ENCODE measurements at places on chromosomes 16 and 17.

DNA sequence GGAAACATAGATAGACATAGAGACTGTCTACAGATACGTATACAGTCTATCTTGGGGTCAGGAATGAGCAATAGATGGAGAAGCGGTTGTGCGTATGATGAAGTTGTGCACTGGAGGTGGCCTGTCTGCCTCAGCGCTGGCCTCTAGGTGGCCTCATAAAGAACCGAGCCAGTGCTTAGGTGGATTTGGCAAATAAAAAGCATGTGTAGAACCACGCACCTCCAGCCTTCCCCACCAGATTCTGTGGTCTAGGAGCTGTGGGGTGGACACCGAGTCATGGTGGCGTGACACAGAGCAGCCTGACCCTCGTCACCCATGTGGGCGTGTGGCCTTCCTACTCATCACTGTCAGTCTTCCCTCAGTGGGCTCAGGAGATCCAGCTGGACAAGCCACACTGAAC lies 34.0 kb downstream of the PGS1 start:
- peak; percentile 59 for DNase-seq

DNA sequence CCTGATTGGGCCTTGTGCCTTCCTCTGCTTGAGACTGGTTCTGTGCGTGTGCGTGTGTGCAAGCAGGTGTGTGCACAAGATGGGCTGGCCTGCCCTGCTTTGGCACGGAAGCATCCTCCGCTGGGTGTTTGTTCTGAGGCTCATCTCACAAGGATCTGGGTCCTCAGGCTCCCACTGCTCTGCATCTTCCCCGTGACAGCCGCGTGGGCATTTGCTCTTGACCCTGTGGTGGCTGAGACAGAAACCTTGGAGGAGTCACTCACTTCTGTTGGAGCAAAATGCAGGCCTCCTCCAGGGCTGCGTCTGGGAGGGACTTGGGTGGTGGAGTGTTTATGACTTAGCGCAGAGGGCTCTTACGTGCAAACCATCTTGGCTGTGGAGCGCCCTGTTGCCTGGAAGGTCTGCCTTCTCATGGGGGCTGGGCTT lies 119.2 kb downstream of the RPTOR start:
- DNase-seq, result no peak

DNA sequence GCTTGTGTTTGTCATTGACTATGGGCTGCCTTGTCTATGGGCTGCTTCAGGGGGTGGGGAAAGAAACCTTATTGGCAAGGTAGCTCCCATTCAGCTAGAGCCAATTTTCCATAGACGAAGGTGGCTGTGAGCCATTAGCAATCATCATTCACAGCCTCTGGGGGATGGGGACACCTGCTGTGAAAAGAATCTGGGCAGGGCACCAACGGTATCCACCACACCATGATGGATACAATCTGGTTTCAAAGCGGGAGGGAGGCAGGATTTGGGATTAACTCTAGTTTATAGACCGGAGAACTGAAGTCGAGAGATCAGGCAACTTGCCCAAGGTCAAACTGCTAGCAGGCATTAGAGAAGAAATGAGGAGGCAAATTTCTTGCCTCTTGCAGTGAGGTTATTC lies 182.3 kb downstream of the SHISA9 start:
- DNase-seq, result no peak

- no peak for DNase-seq
These were observed 21.2 kb downstream of the TMEM98 start for GRCh38 chr17:32949181-32949580.

GRCh38 chr17:16158714-16159113 lies 56.6 kb downstream of the NCOR1 start:
- no peak for DNase-seq

DNA sequence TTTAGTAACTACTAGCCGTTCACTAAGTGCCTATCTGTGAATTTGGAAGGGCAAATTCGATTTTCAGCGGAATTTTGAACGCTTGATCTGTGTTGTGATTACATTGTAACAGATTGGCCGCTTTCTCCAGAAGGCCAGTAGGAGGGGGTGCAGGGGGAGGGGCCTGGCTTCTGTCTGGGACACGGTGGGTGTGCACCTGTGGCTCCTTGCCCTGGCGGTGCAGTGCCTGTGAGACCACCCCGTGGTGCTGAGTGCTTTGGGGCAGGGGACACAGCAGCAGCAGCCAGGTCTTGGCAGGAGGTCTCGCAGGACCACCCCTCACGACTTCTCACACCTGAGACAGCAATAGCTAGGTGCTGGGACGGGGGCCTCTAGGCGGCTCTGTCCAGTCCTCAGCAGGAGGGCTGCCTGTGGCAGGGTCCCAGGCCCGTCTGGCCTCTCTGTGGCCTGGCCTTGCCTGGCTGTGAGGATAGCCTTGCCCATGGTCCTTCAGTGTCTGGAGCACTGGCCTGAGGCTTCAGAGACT lies 1.8 kb downstream of the UBE2I start:
- no peak for DNase-seq

DNA sequence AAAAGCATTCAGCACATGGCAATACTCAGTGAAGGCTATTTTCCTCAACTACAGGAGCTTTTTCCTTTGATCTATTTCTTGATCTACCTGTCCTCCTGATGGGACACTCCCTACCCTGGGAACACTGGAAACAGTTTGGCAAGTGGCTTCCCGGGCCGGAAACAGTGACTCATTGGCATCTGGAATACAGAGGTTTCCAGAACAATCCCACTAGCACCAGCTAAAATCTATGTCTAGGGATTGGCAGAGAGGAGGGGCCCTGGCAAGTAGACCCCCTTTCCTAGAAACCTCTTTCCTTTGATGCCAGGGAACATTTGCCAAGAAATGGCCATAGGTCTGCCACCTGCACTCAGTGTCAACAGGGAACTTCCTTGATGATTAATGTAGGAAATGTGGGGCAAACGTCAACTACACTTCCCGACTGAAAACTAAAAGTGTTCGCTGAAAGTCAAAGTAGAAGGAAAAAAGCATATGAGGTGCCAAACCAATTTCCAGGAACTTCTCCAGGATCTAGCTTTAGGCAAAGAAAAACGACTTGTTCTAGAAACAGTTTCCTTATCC lies 30.4 kb upstream of the FBXW10B start:
- peak; percentile 1 for DNase-seq

DNA sequence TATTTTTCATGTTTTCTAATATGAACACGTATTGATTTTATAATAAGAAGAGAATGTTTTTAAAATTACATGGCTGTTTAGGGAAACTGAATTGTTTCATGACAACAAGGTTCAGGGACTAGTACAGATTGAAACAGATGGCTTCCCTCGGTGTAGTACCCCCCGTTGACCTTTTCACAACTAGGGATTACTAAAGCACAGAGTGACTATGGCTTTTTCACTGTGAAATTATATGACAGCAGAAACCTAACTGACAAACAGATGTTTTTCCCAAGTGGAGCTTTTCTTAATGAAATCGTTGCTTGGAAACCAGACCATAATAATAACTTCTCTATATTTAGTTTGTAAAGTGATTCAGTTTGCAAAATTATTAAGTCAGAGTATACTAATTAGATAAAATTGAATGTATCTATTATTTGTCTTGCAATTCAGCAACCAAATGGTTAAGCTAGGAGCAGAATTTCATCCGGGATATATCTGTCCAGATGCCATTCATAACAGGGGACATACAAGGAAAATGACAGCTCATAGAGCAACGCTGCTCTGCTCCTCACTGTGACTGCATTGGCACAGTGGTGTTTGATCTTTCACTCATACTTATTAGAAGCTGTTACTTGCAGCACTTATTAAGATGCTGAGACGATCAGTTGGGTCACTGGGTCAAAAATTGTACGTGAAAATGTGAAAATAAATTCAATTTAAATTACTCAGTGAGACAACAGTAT lies 111.7 kb downstream of the TANGO6 start:
- DNase-seq, result no peak

DNA sequence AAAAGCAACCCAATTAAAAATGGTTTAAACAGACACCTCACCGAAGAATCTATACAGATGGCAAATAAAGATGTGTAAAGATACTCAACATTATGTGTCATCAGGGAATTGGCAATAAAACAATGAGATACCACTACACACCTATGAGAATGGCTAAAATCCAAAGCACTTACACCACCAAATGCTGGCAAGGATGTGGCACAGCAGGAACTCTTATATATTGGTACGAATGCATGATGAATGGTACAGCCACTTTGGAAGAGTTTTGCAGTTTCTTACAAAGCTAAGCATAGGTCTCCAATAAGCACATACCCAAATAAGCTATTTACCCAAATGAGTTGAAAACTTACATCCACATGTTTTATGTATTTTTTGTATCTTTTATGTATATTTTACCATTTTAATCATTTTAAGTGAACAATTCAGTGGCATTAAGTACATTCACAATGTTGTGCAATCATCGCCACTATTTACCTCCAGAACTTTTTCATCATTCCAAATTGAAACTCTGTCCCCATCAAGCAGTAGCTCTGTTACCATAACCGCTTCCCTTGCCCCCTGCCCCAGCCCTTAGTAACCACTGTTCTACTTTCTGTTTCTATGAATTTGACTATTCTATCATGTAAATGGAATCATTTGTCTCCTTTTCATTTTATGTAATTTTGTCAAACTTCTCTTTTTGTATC lies 6.7 kb upstream of the ALDH3A2 start:
- DNase-seq, result no peak

GRCh38 chr17:58382872-58383242 lies 30.9 kb upstream of the SUPT4H1 start:
- no peak for DNase-seq

DNA sequence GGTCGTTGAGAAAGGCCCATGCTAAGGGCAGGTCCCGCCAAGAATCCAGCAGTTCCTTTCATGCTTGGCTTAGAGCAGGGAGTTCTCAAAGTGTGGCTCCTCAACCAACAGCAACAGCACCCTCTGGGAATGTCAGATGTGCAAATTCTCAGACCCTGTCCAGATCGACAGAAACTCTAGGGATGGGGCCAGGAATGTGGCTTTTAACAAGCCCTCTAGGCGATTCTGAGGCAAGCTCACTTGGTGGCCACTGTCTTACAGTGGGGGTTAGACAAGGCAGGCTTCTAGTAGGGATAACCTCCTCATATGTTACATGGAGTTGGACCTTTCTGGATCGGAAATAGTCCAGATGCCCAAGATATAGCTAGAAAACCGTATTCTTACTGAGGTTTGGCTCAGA lies 144.8 kb downstream of the ZFHX3 start:
- DNase-seq, result no peak

DNA sequence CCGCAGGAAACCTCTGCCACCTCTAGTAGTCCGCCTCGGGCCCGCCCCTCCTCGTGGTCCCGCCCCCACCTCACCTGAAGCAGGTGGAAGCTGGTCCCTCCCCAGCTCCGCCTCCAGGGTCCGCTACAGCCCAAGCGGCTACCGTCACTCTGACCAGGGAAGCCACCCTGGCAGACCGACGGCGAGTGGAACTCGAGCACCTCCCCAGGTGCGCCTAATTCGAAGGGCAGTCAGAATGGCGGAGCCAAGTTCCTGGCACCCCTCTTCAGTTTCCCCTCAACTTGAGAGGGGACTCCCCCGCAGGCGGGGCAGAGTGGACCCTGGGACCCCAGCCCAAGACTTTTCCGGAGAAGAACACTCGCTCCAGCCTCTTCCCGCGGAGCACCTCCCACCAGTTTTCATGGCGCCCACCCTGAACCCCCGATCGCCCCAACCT lies 507 bp downstream of the FHOD1 start:
- DNase-seq, result peak; percentile 25

GRCh38 chr17:35062308-35062707 lies 1.2 kb downstream of the RFFL start:
- no peak for DNase-seq

- peak; percentile 45 for DNase-seq
These were observed 537 bp upstream of the GJC1 start for GRCh38 chr17:44830359-44831288.

DNA sequence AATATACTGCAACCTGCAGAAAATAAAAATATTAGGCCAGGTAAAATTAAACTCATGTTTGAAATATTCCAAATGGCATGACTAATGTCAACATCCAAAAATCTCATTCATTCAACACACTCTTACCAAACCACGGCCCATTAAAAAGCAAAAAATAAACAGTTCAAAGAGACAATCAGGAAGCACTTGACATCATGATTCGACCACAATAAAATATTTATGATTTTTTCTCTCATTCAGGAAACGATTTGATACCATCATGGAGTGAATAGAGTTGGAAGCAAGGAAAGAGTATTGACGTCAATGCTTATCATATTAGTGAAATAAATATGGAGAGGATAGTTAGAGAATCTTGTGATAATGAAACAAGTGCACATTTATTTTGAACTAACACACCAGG lies 354.1 kb downstream of the KCNJ2 start:
- no peak for DNase-seq

GRCh38 chr17:44642834-44643233 lies 13.4 kb upstream of the MEIOC start:
- no peak for DNase-seq

DNA sequence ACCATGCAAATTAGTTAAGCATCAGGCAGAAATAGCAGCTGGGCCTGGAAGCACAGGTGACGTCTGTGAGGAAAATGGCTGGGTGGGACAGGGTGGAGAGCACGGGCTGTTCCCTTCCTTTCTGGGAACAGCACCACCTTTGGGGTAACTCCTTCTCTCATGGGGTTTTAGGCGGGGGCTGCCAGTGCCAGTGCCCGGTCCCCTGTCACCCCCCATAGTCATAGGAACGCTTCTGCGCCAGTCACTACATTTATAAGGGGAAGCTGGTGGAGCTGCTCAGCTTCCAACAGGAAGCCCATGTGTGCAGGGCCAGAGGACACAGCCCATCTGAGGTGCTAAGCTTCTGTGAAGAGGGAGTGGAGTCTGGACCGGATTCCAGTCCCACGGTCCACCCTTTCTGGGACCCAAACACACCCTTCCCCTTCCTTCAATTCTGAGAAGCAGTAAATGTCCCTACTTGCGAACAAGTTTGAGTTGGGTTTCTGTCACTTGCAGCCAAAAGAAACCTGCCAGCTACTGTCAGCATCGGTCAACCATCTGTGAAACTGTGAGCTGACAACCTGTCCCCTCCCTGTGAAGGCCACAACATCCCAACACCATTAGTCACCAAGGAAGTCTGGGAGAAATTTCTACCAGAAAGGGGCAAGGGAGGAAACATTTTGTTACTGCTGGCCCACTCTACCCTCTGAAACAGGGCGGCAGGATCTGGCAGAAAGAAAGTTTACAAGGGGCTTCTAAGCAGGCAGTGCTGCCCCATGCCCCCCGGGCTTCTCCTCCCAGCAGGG lies 86.0 kb upstream of the AMZ2 start:
- DNase-seq, result no peak
